ENCODE measurements at places on chromosomes 1 and 21. TPM values are rescaled to one million over a fixed set of nuclear protein-coding genes. Genes with fewer than 3 reads are reported as not detected.

Gene KLHDC9
- total RNA-seq: 0.86 TPM

Gene FOXD3
- total RNA-seq: not detected

Gene SLC45A1
- 0.48 TPM for total RNA-seq

Gene CLCA4
- not detected for total RNA-seq

Gene OR2T27
- total RNA-seq: not detected

All from vein endothelial cell (primary cell).